Hematopoietic multipotent progenitor cell treated with erythropoietin and hydrocortisone succinate and interleukin-3 and kit ligand, for 8 days (in vitro differentiated cells): ENCODE measurements at places on chromosomes 3 and 15.

DNA sequence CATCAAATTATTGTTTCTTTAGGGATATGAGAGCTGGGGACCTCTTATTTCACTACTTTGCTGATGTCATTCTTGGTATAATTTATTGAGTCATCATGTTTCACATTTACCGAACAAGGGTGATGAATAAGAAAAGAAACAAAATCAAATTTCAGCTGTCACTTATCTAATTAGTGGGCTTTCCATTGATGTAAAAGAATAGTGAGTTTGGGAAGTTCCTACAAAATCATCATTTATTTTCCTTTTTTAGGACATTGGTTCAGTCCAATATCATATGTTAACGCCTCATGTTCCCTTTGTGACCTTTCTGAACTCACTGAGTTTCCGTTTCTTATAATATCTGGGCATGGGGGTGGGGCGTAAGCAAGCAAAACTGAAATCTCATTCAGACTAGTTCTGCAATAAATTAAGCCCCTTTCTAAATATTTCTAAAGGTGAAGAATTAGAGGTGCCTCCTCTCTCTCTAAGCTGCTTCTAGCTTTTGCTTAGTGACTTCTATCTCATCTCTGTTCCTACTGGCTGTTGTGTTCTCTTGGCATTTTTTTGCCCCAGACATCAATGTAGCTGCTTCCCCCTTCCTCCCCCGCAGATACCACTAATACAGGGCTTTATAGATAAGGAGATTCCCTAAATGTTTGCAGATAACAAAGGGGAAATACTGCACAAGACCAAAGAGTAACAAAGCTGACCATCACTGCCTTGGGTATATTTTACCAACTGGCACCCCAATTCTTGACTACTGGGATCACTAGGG lies 238.0 kb upstream of the CTNNB1 start:
- no peak for DNase-seq

DNA sequence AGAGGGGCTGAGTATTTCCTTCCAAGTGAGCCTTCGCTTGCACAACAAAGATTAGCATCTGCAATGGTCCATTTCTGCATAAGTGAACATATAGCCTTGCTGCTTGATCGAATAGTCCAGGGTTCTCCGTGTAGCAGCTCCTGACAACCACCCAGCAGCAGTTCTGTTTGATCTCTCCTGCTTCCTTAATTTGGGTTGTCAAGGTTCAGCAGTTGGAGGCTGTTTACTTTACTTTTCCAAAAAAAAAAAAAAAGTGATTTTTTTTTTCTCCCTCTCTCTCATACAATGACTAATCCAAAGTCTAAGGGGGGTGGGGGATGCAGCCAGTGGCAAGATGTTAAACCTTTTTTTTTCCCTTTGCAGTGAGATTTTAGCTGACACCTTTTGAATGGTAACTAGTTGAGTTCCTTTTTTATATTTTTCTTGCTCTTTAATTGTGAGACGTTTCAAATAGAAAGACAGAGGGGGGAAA lies 3.6 kb downstream of the FOXP1 start:
- no peak for DNase-seq

DNA sequence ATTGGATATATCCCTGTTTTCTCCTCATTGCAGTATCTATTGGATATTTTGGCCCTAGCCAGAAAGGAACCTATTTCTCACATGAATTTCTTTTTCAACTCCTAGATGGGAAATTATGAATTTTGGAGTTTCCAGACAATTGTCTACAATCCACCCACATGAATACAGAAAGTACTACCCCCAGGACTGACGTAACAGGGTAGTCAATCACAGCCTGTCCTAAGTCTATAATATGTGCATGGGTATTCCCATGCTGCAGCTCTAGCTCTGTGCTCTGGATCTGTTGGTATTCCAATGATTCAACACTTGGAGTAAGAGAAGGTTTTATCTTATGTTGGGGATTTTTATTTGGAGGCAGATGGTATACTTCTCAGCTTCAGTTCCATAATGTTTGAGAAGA lies 393.1 kb upstream of the ARRDC4 start:
- no peak for DNase-seq

DNA sequence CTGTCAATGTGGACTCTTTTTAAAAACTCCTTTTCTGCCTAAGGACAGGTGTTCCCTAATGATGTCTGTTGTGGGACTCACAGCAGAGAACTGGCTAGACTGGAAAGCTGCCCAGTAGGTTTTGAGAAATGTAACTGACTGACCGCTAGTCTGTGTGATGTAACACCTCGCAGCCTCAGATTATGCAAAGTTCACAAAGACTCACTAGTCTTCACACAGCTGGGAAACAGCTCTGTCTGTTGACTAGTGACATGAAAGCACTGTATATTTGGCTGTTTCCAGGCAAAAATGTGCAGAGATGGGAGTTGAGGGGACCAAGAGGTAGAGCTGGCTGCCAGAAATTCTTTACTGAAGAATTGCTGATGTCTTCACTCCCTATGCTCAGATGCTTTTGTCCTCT lies 10.3 kb downstream of the PDZRN3 start:
- no peak for DNase-seq

GRCh38 chr15:57061696-57062095 lies 143.3 kb downstream of the TCF12 start:
- no peak for DNase-seq

DNA sequence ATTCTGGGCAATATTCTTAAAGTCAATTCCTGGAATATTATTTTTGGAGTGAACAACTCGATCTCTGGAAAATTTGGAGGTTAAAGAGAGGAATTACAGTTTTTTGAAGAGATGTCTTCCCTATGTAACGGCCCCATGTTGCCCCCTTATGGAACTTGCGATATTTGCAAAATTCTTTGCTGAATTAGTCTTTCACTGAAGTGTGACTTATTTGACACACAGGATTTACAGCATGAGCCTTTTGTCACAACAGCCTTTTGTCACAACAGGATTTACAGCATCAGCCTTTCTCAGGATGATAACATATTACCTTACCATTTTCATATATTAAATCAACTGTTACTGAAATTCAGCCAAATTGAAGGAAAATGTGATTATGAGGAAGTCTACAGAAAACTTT lies 37.8 kb upstream of the SPTSSB start:
- peak; percentile 59 for DNase-seq

DNA sequence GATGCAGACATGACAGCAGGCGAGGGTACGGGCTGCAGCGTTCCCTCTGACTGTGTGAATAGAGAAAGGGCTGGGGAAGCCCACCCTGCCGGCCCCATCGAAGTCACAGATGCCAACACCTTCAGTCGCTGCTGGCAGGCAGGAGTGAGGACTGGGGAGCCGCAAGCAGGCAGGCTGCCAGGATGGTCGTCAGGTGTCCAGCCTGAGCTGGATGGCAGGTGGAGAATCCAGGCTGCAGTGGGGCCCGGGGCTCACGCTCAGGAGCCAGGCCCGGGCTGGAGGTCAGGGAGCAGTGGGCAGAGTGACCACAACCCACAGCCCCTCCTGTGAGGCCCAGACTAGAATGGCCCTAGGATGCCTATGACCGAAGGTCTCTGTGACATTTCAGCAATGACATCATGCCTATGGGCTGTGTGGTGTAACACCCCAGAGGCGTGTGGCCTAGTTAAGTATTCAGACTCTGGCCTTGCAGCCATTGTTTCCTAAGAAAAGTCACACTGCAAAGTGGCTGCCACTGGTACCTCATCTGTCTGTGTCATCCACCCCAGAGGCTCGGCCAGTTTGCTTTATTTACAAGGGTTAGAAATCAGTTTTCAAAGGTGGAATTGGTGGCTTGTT lies 15.7 kb downstream of the PRR23E start:
- no peak for DNase-seq

DNA sequence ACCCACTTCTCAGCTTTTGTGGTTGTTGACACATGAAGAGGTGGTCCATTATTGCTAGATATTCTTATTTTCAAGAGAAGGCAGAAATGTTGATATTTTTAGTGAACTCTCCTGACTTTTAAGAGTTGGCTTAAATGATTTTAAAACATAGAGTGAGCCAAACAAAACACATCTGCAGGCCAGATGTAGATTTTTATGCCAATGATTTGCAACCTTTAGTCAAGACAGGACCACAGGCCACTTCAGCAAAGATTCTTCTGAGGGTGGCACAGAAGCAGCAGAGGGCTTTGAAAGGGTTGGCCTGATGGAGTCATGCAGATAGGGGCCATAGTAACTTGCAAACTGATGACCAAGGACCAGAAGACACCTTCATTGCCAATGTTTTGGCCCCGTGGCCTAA lies 276.5 kb upstream of the P2RY1 start:
- no peak for DNase-seq

DNA sequence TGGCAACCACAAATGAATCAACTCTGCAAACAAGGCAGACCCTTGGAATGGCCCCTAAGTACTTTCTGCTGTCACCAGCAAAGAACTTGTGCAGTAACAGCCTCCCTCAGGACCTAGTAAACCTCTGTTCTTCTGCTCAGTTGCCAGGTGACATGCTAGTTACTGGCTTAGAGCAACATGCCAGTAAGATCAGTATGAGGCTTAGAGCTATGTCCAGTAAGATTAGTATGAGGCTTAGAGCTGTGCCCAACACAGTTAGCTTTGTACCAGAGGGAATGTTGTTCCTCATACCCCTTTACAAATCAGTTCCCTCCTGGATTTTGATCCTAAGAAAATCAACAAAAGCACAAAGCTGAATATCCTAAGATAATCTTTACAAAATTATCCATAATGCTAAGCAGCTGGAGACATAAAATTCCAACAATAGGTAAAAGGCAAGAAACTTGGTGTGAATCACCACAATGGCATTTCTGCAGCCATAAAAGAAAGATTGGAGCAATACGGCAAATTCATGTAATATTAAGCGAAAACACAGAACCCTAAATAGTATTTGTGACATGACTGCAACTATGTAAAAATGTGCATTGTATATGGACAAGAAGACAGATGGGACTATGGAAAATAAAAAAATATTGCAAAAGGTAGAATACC lies 107.3 kb upstream of the LPP start:
- DNase-seq, result no peak

- DNase-seq, result no peak
Observed at GRCh38 chr15:74316141-74316540, 51.3 kb downstream of the CYP11A1 start.

- peak; percentile 46 for DNase-seq
Observed at GRCh38 chr3:142613491-142613890, 17.3 kb downstream of the PLS1 start.

GRCh38 chr15:92187975-92188374 lies 205.7 kb upstream of the ST8SIA2 start:
- DNase-seq, result no peak

- no peak for DNase-seq
Observed at GRCh38 chr15:88891540-88892254, 3.6 kb downstream of the HAPLN3 start.

DNA sequence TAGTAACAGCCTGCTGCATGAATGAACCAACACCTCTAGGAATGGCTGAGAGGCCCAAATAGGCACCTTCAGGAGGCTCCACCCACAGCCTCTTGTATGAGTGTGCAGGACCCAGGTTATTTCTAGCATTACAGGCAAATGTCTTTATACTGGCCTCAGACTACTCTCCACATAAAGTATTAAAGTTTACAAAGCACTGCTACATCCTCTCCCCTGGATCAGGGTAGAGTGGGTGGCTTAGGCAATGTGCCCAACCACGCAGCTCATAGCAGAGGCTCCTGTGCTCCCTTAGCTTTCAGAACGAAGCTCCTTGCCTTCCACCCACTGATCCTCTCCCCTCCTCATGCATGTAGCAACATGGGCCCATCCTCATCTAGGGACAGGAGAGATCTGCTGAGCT lies 16.3 kb downstream of the TMEM43 start:
- no peak for DNase-seq

- no peak for DNase-seq
Observed at GRCh38 chr3:59085976-59086375, 36.2 kb upstream of the CFAP20DC start.

DNA sequence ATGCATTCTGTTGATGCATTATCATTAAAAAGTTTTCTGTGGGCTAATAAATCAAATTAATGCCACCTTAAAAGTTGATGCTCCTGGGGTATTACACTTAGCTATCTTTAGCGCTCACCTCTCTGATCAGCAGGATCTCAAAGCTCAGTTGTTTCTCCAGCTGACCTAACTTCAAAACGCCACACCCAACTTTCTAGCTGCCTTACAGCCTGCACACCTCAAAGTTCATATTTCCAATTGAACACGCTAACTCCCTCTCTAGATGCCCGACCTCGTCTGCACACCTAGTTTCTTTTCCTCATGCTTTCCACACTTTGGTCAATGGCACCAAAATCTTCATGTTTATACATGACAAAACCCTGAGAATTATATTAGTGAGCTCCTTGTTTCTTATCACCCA lies 98.2 kb upstream of the AGTR1 start:
- no peak for DNase-seq

DNA sequence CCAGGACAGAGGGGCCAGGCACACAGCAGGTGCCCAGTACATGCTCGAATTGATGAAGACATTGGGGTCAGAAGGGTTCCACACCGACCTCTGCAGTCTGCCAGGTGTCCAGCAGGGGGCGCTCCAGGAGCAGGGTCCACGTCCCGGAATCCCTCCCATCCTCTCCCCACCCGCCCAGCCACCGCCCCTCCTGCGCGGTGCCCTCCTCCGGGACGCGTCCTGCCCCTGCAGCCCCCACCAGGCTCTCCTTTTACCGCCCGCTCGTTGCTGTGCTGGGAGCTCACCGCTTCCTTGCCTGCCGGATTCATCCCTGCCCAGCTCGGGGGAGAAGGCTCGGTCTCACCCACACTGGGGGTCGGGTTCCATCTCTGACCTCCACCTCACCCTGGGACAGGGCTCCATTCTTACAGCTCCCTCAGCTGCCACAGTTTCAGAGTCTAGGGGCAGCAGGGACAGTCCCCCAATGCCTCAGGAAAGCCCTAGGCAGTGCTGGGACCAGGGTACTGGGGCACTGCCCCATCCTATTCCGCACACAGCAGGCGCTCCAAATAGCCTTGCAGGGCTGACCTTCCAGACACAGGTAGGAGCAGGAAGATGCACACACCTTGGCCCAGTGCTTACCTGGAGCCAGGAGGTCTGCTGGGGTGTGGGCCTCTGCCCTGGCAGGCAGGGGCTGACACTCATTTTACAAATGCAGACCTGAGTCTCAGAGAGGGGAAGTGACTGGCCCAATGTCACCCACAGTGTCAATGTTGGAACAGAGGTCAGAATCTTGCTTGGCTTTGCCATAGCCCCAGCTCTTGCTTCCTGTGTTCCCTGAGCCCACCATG lies 31.0 kb downstream of the GRIP2 start:
- peak; percentile 55 for DNase-seq

GRCh38 chr3:64488939-64489338 lies 198.9 kb downstream of the ADAMTS9 start:
- no peak for DNase-seq
